Stimulated activated CD4-positive, alpha-beta T cell treated with anti-CD3 and anti-CD28 coated beads, TNF-alpha, amount 100 ng/mL, for 48 hours (primary cell): ENCODE measurements at places on chromosomes 16 and 17.

- DNase-seq, result no peak
Observed at GRCh38 chr17:45336390-45337182, 19.8 kb upstream of the MAP3K14 start.

DNA sequence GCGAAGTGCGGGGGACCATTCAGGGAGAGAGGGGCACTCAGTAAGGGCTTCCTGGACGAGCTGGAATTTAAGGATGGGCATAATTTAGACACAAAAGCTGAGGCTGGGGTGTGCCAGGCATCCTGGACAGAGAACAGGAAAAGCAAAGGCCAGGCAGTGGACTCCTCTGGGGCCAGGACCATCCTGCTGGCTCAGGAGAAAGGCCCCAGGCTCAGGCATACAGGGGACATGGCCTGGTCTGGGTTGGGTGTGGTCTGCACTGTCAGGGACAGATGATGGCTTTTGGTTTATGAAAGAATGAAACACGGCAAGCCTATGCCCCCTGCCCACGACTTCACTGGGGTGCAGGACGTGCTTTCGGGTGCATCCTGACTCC is 48.9 kb upstream of the DOC2B start:
- DNase-seq, result no peak

DNA sequence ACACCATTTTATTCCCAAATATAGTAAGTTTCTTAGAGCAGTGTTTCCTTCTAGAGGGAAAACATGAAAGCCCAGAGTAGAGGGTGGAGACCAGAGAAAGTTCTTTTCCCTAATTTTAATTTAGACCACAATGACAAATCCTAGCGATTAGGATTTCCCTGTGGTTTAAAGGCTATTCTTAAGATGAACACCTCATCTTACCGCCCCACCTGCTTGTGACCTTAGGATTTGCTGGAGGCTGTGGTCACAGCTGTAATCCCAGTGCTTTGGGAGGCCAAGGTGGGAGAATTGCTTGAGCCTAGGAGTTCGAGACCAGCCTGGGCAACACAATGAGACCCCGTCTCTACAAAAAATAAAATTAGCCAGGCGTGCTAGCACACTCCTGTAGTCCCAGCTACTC is 51.1 kb downstream of the GPRC5B start:
- no peak for DNase-seq

DNA sequence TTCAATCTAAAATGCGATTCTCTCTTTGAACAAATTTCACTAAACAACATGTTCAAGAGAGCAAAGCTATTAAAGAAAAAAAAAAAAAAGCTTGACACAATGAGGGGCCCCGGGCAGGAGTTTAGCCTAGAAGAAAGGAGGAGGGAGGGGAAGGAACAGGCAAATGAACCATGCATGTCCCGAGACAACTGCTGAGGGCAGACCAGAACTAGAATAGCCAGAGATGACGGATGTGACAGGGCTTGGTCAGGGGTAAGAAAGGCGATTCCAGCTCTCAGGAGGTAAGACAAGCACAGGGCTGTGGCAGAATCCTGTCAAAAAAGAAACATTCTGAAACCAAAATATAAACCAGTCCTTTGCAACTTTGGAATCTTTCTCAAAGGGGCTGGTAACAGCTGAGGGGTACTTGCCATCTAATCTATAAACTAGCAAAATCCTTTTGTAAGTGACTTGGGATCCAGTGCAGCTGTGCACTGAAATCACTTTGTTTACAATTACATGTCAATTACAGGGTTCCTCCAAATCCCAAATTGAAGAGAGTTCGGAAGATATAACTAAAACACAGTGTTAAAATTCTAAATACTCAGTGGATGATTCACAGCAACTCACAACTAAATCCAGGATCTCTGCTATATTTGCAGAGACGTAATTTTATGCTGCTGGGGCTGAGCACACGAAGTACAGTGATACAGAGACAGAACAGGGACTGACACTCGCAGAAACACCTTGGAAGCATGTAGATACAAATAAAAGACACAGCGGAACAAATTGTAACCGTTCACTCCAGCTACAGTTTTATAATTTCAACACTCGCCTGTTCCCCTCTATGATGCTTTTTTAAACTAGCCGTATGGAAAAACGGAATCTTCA is 567.4 kb upstream of the ZFHX3 start:
- DNase-seq, result no peak

DNA sequence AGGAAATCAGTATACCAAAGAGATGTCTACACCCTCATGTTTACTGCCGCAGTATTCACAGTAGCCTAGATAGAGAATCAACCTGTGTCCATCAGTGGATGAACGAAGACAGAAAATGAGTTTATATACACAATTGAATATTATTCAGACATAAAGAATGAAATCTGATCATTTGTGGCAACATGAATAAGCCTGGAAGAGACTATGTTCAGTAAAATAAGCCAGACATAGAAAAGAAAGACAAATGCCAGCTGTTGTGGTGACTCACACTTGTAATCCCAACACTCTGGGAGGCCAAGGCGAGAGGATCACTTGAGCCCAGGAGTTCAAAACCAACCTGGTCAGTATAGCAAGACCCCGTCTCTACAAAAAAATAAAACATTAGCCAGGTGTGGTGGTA is 16.1 kb downstream of the NUDT16L1 start:
- DNase-seq, result no peak
